Lower leg skin (tissue), 4 donors: ENCODE measurements at places on chromosomes 11 and 22. TPM values are rescaled to one million over a fixed set of nuclear protein-coding genes. Genes with fewer than 3 reads are reported as not detected.

Gene PATE2
- total RNA-seq = not detected

Gene GRIA4
- 0.84 TPM for total RNA-seq

Gene C11orf87
- not detected for total RNA-seq

GRCh38 chr11:107851704-107852310 lies 6.8 kb downstream of the SLC35F2 start:
- peak; percentile 42 for DNase-seq
